ENCODE measurements at places on chromosomes 6 and 20. TPM values are rescaled to one million over a fixed set of nuclear protein-coding genes. Genes with fewer than 3 reads are reported as not detected.

DNA sequence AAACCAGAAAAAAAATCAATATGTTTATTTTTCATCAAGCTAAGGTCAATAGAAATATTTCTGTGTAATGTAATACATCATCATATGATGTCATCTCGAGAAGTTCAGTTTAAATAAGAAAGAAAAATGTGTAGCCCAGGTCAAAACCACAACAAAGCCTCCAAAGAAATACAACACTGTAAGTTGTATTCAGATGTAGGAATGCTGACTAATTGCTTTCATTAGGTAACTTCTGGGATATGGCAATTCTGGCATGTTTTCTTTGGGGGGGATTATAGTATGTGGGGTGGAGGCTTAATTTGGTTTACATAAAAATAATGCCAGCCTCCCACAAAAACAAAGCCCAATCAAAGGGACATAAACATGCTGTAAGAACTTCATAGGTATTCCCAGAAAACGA is 881.8 kb upstream of the CITED2 start:
- no peaks in the 10 kb centered on the region for H3K36me3 ChIP-seq
- no peaks in the 10 kb centered on the region for H3K4me1 ChIP-seq
- H3K4me3 ChIP-seq: no peak overlapping the region
- peaks cover 5% of the 10 kb centered on the region for H3K27me3 ChIP-seq
- H3K27ac ChIP-seq: no peak overlapping the region

DNA sequence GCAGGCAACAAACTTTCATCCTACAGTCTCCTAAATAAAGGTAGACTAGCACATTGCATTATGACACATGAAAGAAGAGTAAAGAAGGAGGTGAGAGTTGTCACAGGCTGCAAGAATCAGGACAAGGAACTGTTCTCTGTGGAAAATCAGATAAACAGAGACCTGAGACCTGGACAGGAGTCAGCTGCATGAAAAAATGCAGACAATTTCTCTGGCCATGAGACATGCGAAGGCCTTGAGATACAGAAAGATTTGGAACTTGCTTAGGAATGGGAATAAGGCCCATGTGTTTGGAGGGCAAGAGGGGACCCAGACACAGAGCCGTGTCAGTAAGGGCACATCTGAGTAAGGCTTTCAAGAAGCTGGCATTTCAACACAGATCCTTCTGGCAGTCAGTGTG is 674.6 kb upstream of the AGPAT4 start:
- DNase-seq: no peak
- H3K4me3 ChIP-seq: no peak overlapping the region
- H3K4me1 ChIP-seq: no peaks in the 10 kb centered on the region
- H3K36me3 ChIP-seq: no peaks in the 10 kb centered on the region
- no peaks in the 10 kb centered on the region for H3K27me3 ChIP-seq
- no peak overlapping the region for H3K27ac ChIP-seq

GRCh38 chr20:32333181-32333987 is 24.7 kb upstream of the ASXL1 start:
- DNase-seq: peak; percentile 71
- peak overlapping the region; percentile 64 for H3K4me3 ChIP-seq
- peaks cover 67% of the 10 kb centered on the region for H3K4me1 ChIP-seq
- H3K36me3 ChIP-seq: peaks cover 40% of the 10 kb centered on the region
- peak overlapping the region; percentile 99 for H3K27ac ChIP-seq

The DNMT3B gene
- total RNA-seq: 4.7 TPM

The TUBB gene
- total RNA-seq: 1,499 TPM

The DEF6 gene
- 153 TPM for total RNA-seq

GRCh38 chr20:54633374-54634355 is 158.3 kb downstream of the DOK5 start:
- H3K27me3 ChIP-seq: no peaks in the 10 kb centered on the region
- H3K36me3 ChIP-seq: no peaks in the 10 kb centered on the region
- no peaks in the 10 kb centered on the region for H3K4me1 ChIP-seq
- no peak overlapping the region for H3K4me3 ChIP-seq
- no peak overlapping the region for H3K27ac ChIP-seq

DNA sequence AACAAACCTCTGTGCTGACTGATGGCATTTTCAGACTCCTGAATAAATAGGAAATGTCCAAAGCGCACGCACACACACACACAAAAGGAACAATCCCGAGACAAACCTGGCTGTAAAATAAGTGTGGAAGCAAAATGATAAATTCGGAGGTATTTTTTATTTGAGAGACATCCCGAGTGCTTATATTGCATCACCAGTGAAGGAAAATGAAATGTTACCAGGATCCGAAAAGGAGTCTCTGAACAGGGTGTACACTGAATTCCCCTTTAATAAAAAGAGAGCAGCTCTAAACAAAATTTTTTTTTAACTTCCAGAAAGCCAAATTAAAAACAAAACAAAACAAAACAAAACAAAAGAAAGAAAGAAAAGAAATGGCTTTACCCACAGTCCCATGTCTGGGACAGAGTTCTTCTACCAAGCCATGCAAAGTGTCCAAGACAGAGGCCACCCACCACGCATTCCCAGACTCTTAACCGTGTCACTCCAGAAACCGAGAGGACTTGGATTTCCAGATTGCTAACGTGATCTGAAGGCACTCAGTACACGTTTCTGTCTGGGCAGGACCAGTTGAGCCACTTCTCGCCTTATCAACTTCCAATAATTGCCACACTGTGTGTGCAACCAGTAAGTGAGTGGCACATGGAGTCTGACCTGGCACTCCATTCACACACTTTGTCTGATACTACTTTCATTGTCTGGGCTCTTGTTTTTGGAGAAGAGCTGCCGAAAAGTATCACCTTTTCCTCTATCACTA is 817 bp downstream of the ME1 start:
- H3K4me1 ChIP-seq: peaks cover 3% of the 10 kb centered on the region
- peaks cover 1% of the 10 kb centered on the region for H3K36me3 ChIP-seq
- no peak overlapping the region for H3K27ac ChIP-seq
- H3K27me3 ChIP-seq: peaks cover 25% of the 10 kb centered on the region
- DNase-seq: no peak
- H3K4me3 ChIP-seq: no peak overlapping the region

- no peaks in the 10 kb centered on the region for H3K36me3 ChIP-seq
- no peak for DNase-seq
- H3K27ac ChIP-seq: no peak overlapping the region
- peaks cover 7% of the 10 kb centered on the region for H3K27me3 ChIP-seq
Measured at GRCh38 chr6:150202934-150203333, 60.1 kb downstream of the PPP1R14C start.

DNA sequence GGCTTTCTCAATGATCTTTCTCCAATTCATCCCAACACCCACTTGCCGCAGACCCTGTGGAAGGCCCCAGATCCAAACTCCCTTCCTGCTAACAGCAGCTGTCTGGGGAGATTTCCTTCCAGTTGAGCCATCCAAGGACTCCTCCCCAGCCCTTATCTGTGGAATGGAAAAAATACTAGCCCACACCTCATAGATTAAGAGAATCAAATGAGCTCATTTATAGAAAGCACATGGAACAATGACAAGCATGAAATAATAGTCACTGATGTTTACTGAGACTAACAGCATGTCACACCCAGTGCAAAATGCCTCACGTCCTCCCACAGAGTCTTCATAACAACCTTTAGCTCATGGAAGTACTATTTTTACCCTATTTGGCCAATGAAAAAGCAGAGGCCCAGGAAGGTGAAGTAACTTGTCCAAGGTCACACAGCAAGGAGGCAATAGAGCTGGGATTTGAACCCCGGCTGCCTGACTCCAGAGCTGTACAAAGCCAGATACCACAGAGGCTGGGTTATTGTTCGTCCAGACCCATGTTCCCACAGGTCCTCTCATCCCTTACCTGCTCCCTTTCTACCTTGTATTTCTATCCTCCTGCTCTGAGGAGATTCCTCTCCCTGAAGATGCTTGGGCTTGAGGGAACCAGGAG is 23.4 kb upstream of the PTGIS start:
- H3K4me1 ChIP-seq: peaks cover 81% of the 10 kb centered on the region
- H3K4me3 ChIP-seq: peak overlapping the region; percentile 94
- H3K36me3 ChIP-seq: peaks cover 40% of the 10 kb centered on the region
- no peaks in the 10 kb centered on the region for H3K27me3 ChIP-seq
- DNase-seq: no peak

The DNAH8 gene
- total RNA-seq: 0.12 TPM

GRCh38 chr6:3585320-3585935 is 128.6 kb upstream of the SLC22A23 start:
- H3K4me1 ChIP-seq: peaks cover 6% of the 10 kb centered on the region
- H3K36me3 ChIP-seq: no peaks in the 10 kb centered on the region
- H3K27me3 ChIP-seq: peaks cover 35% of the 10 kb centered on the region
- H3K27ac ChIP-seq: no peak overlapping the region
- H3K4me3 ChIP-seq: no peak overlapping the region

The BNIP5 gene
- not detected for total RNA-seq

DNA sequence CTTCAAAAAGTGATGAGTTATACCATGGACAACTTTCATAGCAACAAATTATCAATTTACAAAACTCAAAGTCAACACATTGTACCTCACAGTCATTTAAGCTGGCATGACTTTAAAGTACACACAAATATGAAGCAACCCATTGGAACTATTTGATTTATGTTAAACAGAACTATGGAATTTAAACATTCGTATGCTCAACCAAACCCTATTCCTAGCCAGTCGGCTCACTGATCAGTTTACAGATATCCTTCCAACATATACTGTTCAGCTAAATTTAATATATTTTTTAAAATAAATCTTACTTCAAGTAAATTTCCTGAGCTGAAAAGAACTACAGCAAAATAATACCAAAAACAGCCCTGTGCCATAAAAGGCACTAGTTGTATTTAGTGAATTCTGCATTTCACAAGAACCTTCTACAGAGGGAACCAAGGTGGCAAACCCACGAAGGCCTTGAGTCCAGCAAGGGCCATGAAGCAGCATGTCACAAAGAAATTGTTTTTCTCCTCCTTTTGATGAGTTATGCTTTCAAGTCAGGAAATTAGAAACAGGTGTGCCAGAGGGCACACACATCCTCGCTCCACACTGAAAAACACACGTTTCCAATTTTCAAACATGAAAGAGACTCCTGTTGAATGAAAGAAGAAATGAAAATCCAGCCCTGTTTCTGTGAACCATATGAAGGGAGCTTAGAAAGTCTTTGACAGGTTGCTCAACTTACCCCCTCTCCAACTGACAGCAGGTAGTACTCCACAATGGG is 122.8 kb downstream of the TASP1 start:
- no peak for DNase-seq
- H3K27me3 ChIP-seq: no peaks in the 10 kb centered on the region
- H3K36me3 ChIP-seq: peaks cover 27% of the 10 kb centered on the region
- H3K4me3 ChIP-seq: no peak overlapping the region

The AIG1 gene
- total RNA-seq: 9.2 TPM

- no peaks in the 10 kb centered on the region for H3K4me1 ChIP-seq
- H3K27ac ChIP-seq: no peak overlapping the region
- no peaks in the 10 kb centered on the region for H3K36me3 ChIP-seq
- DNase-seq: no peak
- H3K4me3 ChIP-seq: no peak overlapping the region
Measured at GRCh38 chr6:95280686-95281273, 296.6 kb upstream of the MANEA start.

- no peak for DNase-seq
- H3K4me3 ChIP-seq: no peak overlapping the region
- no peaks in the 10 kb centered on the region for H3K36me3 ChIP-seq
- peaks cover 2% of the 10 kb centered on the region for H3K27me3 ChIP-seq
Measured at GRCh38 chr20:50594231-50594590, 84.0 kb downstream of the PTPN1 start.

DNA sequence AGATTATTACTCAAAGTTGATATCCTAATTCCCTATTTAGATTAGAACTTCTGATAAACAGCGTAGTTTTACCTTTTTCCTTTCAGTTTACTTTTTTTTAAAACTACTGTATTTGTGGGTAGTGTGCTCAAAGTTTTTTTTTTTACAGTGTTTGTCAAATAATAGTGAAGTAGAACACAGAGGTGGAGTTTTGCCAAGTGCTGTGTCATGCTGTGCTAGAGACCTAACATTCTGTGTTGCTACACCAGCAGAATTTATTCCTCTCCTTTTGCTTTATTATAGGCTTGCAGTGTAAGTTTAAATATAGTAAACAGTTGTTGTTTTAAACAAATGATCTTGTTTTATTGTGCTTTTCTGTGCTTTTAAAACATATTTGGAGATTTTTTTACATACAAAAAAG is 125.4 kb downstream of the HIVEP1 start:
- H3K4me3 ChIP-seq: no peak overlapping the region
- H3K27ac ChIP-seq: no peak overlapping the region
- DNase-seq: no peak

DNA sequence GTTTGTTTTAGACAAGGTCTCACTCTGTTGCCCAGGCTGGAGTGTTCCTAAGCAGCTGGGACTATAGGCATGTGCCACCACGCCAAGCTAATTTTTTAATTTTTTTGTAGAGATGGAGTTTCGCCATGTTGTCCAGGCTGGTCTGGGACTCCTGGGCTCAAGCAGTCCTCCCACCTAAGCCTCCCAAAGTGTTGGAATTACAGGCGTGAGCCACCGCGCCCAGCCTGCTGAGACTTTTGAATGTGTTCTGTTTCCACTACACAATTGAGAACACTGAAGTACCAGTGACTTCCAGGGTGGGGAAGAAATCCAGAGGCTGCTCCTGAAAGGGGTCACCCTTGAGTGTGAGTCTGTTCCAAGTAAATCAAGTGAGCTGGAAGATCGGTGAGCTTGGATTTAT is 81.3 kb upstream of the ARMC2 start:
- no peak overlapping the region for H3K27ac ChIP-seq
- peaks cover 7% of the 10 kb centered on the region for H3K27me3 ChIP-seq
- no peak for DNase-seq
- peaks cover 5% of the 10 kb centered on the region for H3K36me3 ChIP-seq
- no peak overlapping the region for H3K4me3 ChIP-seq

- no peak overlapping the region for H3K27ac ChIP-seq
- DNase-seq: no peak
- no peaks in the 10 kb centered on the region for H3K27me3 ChIP-seq
- H3K36me3 ChIP-seq: no peaks in the 10 kb centered on the region
Measured at GRCh38 chr6:121780325-121781321, 345.2 kb downstream of the GJA1 start.

- H3K27me3 ChIP-seq: peaks cover 45% of the 10 kb centered on the region
- no peaks in the 10 kb centered on the region for H3K4me1 ChIP-seq
- no peak for DNase-seq
- H3K4me3 ChIP-seq: no peak overlapping the region
Measured at GRCh38 chr20:51276296-51276695, 253.4 kb upstream of the KCNG1 start.

The UNC5CL gene
- total RNA-seq: 2.5 TPM

DNA sequence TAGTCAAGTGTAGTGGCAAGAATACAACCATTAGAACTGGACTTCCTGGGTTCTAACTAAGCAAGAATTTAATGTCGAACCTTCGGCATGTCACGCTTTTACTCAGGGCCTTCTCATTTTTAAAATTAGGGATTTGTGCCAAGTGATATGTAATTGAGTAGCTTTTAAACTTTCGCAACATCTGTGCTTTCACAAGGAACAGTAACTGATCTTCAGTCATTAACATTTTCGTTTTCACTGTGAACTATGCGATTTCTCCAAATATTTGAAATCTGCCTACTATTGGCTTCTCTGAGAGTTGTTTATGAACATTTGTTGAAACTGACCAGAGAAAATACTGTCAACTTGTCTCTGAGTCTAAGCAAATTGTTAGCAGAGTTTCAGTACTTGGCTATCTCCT is 27.6 kb downstream of the GRM1 start:
- no peaks in the 10 kb centered on the region for H3K4me1 ChIP-seq
- no peak overlapping the region for H3K27ac ChIP-seq
- H3K4me3 ChIP-seq: no peak overlapping the region
- DNase-seq: no peak

GRCh38 chr20:13392391-13392790 is 171.3 kb downstream of the ISM1 start:
- H3K4me3 ChIP-seq: no peak overlapping the region
- peaks cover 2% of the 10 kb centered on the region for H3K4me1 ChIP-seq
- DNase-seq: no peak
- no peak overlapping the region for H3K27ac ChIP-seq
- H3K27me3 ChIP-seq: no peaks in the 10 kb centered on the region

- peaks cover 59% of the 10 kb centered on the region for H3K27me3 ChIP-seq
- H3K4me3 ChIP-seq: peak within 1 kb of the TSS; percentile 81
- H3K36me3 ChIP-seq: peaks cover 5% of the 10 kb centered on the region
- H3K4me1 ChIP-seq: peaks cover 41% of the 10 kb centered on the region
Measured at GRCh38 chr6:167826896-167827582, at the start of gene AFDN. Gene AFDN (plus strand): TSS chr6:167826911. CDS start chr6:167827133, 222 bp downstream.

The CGAS gene
- total RNA-seq: 58.9 TPM

All from activated CD8-positive, alpha-beta memory T cell treated with anti-CD3 and anti-CD28 coated beads, Interleukin-2, amount 10 ng/mL, durations not matched to agents 7 days and 5 days (primary cell).